Astrocyte (in vitro differentiated cells and primary cell): ENCODE measurements at places on chromosomes 12 and 14.

GRCh38 chr14:77516126-77516525 is 17.5 kb upstream of the ISM2 start:
- peak; percentile 37 for DNase-seq

- DNase-seq = no peak
These were observed 619 bp downstream of the ERC1 start for GRCh38 chr12:991350-992333.

DNA sequence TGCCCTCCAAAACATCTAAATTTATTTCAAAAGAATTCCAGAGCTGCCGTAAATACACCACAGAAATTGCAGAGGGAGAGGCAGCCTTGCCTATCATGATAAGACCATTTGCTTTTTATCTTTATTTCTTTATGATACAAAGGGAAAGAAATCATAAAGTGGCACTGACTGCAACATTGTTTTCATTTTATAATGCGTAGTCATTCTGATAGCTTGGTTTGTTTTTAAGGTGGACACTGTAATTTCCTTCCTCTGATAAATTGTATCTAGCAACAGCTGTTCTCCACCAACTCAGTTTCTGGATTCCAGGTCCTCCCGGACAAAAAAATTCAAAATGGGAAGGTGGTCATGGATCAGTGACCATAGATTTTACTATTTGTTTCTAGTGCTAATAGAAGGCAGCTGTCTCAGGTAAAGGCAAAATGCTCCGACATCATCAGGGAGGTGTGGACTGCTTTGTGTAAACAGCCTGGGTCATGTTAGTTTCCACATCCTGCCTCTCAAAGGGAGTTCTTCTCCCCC is 623 bp upstream of the TSPAN8 start:
- peak; percentile 10 for DNase-seq

DNA sequence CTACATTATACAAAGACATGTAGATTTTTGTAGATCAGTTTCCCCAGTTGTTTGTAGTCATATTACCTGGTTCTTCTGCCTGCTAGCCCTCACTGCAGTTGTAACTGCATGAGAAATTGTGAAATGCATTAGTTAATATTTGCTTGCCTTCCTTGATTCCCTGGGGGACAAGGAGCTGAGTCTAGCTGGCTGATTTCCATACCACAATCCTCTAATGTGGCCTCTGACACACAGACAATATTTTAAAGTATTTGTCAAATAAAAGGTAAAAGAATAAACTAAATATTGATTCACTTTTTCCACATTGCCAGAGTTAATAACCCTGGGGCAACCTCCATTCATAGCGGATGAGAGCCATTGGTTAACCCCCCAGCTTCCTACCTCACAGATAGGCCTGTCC is 128.8 kb upstream of the TMEM132C start:
- DNase-seq = no peak

- DNase-seq = no peak
These were observed 66.1 kb upstream of the PRB2 start for GRCh38 chr12:11461433-11461832.
